ENCODE measurements at places on chromosomes 16 and 17.

DNA sequence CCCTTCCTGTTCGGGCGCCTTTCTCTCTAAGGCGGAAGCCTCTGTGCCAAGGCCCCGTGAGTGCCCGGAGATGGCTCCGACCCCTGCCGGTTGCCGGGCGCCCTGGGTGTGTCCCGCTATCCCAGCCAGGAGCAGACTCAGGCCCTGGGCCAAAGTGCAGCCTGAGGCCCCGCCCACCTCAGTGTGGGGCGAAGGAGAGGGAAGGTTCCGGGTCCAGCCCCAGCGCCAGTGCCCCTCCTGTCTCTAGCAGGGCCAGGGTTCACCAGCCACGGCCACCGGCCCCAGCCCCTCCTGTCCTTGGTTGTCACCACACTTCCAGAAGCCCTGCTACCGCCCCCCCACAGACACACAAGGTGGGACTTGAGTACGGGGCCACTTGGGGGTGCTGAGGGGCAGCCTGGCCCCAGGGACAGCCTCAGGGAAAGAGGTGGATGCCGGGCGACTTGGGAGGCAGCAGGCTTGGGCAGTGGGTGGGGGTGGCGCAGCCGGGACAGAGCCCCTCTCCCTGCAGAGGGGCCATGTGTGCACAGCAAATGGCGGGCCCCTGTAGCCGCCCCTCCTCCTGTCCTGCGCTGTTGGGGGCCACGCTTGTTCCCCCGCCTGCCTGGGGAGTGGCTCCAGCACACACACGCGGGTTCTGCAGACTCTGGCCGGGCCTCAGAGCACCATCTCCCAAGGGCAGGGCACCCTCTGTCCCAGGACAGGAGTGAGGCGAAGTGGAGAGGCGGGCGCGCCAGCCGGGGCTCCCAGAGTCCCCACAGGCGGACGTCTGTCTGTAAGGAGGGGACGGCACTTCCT is 6.0 kb downstream of the C1QTNF8 start:
- no peak for DNase-seq

GRCh38 chr17:38585056-38585917 is 20.5 kb downstream of the SRCIN1 start:
- DNase-seq: peak; percentile 30

GRCh38 chr16:68070806-68071517 is 14.2 kb upstream of the NFATC3 start:
- DNase-seq: no peak

DNA sequence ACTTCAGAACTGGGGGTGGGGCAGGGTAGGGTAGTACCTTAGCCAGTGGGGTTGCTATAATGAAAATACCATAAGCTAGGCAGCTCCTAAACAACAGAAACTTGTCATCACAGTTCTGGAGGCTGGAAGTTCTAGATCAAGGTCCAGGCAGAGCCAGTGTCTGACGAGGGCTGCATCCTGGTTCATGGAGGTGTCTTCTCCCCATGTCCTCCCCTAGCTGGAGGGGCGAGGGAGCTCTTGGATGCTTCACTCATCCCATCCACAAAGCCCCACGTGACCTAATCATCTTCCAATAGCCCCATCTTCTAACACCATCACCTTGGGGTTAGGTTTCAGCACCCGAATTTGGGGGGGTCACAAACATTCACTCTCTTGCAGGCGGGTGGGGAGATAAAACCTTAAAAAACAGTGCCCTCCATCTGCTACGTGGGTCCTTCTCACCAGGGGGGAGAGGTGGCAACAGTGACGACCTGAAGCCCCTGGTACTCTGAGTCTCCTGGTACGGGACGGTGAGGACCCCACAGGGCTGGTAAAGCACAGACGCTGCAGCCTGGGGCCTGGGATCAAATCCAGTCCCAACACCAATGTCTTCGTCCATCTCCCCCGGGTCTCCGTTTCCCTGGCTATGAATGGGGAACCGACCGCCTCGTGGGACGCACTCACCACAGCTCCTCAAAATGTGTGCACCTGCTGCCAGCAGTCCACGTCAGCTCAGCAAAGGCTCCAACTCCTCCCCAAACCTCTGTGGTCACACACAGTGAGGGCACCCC is 22.8 kb downstream of the RAB40B start:
- no peak for DNase-seq

GRCh38 chr17:5705876-5706576 is 121.7 kb upstream of the NLRP1 start:
- no peak for DNase-seq

GRCh38 chr17:50210240-50211225 is 9.1 kb upstream of the COL1A1 start:
- DNase-seq: peak; percentile 98

- no peak for DNase-seq
These were observed 7.6 kb downstream of the CLTC start for GRCh38 chr17:59627274-59627673.

DNA sequence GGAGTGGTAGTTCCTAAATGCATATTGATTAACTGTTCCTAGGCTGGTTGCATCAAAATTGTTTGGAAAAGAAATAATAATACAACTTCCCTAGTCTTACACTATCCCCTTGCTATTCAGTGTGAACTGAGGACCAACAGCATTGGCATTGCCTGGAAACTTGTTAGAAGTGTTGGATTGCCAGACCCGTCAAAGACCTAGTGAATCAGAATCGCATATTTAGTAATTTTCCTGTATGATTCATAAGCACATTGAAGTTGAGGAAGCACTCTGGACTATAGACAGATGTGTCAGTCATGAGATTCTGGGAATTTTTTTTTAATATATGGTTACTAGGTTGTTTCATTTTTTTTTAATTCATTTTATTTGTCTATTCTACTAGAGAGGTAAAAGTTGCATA is 34.7 kb upstream of the KCNJ16 start:
- DNase-seq: no peak

DNA sequence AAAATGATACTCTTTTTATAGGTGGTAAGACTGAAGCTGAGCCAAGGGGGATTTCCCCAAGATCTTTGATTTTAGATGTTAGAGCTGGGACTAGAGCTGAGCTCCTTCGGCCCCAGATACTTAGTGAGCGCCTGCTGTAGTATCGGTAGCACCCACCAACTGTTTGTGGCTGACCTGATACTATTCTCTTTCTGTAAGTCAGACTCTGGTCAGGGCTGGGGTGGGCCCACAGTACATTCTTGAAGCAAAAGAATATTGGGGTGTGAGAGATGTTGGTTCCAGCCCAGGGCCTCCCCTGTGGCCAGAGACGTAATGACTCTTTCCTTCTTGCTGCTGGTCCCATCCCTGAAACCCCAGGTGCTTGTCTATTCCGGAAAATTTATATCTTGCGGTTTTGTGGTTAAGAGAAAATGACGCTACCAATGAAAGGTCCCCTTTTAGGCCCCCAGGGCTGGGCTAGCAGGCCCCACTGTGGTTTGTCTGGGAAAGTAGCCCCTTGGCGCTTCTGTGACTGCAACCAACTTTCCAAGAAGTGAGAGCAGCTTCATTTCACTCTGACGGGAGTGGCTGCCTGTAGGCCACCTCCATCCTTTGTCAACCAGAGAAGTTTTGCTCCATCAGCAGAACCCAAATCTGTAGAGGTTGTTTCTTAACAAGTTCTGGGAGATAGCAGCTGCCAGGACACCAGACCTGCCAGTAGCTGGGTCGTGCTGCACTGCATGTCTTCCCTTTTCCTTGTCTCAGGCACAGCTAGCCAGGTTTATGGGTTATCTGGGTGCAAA is 86.4 kb upstream of the LGALS9 start:
- DNase-seq: peak; percentile 88

- peak; percentile 47 for DNase-seq
These were observed 1.2 kb downstream of the DDX5 start for GRCh38 chr17:64504769-64505339.

- DNase-seq: no peak
These were observed 88.8 kb upstream of the GSE1 start for GRCh38 chr16:85524365-85524629.

DNA sequence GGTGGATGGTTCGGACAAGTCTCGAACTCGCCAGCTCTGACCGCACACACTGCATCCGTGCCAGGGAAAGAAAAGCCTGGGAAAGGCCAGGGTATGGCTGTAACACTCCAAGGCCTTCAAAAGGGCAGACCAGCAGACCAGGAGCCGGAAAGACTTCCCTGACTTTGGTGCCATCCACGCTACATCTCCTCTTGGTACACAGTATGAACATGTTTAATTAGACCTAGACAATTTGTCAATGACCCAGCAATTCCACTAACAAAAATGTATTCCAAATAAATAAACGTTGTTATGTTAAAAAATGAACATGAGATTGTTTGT is 637 bp upstream of the HDAC5 start:
- no peak for DNase-seq

GRCh38 chr17:61309362-61310256 is 90.0 kb upstream of the TBX2 start:
- DNase-seq: peak; percentile 70

DNA sequence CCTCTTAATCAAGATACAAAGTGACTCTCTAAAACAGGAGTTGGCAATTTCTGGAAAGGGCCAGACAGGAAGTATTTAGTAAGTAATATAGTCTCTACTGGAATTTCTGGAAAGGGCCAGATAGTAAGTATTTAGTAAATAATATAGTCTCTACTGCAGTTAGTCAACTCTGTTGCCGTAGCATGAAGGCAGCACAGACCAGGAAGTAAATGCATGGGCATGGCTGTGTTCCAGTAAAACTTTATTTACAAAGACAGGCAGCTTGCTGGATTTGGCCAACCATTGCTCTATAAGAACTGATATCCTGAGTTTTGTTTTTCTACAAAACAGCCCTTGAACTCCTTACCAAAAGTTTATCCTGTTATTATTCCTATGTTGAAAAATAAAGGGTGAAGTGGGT is 16.9 kb downstream of the LDAF1 start:
- DNase-seq: no peak

DNA sequence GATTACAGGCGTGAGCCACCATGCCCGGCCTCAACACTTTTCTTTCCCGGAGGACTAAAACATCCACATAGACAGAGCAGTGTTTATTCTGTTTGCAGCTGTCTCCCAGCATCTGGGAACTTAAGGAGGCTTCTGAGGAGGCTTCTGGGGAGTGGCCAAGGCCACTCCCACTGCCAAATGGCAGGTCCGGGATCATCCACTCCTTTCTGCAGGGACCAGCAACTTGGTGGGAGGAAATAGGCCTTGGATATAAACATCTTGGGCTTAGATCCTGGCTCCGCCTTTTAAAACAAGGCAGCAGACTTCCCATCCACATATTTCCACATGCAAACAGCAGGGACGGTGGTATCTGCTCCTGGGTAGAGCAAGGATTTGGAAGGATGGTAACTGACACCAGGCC is 14.1 kb upstream of the SPATA32 start:
- DNase-seq: peak; percentile 67

DNA sequence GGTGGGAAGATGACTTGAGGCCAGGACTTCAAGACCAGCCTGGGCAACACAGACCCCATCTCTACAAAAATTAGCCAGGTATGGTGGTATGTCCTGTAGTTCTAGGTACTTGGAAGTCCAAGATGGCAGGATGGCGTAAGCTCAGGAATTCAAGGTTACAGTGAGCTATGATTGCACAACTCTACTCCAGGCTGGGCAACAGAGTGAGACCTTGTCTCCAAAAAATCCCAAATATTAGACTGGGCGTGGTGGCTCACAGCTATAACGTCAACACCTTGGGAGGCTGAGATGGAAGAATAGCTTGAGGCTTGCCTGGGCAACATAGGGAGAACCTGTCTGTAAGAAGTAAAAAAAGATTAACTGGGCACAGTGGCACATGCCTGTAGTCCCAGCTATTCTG is 30.8 kb downstream of the SUZ12 start:
- no peak for DNase-seq

GRCh38 chr17:36672403-36672918 is 71.1 kb downstream of the MRM1 start:
- DNase-seq: no peak

DNA sequence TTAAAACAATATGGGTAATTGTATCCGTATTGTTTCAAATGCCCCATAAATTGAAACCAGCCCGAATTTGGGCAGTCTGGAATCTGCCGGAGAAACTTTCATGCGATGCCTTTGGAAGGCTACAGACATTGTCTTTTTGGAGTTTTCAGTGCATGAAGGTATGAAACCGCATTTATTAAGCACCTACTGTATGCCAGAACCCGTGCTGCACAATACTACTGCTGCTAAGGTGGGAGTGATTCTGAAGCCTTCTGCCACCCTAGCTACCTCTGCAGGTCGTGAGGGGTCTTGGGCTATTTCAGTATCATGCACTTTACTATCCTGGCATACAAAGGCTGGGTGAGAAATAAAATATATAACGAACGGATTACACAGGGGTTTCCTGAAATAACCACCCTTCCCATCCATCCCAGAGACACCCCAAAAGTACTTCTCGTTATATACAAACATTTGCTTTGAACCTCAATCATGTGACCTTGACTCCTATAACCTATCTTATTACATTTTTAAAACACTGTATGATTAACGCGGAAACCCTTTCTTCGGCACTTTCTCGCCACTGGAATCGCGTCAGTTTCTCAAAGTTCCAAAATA is 1.0 kb upstream of the MSI2 start:
- no peak for DNase-seq

DNA sequence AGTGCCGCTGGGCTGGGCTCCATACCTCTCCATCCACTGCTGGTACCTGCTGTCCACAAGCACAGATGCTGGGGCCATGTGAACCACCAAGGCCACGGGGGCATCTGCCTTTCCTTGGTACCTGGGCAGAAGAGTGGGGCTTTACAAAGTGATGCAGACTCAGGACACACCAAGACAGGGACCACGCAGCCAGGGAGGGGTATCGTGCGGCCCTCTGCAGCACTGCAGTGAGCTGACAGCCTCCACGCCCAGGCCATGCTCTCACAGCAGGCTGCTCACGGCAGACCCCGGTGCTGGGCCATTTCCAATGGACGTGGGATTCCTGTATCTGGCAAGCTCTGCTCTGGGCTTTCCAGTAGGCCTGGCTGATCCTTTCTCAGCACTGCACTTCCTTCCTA is 14.4 kb downstream of the ELAC2 start:
- DNase-seq: no peak

DNA sequence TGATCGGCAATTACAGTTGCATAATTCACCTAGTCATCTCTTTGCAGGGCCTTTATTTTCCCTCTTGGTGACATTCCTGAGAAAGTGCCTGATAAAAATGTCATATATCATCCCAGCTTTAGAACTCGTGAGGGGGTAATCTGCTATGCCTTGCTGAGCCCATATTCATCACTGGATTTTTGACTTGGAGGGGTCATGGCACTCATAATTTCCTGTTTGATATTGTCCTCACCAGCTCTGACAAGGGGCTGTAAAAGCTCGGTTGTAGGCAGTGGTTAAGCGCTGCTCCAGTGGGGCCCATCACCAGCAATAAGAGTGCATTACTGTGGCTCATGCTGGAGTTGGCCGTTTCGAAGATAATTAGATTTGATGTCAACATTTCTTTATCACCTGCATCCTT is 227.3 kb downstream of the IRX3 start:
- DNase-seq: no peak

DNA sequence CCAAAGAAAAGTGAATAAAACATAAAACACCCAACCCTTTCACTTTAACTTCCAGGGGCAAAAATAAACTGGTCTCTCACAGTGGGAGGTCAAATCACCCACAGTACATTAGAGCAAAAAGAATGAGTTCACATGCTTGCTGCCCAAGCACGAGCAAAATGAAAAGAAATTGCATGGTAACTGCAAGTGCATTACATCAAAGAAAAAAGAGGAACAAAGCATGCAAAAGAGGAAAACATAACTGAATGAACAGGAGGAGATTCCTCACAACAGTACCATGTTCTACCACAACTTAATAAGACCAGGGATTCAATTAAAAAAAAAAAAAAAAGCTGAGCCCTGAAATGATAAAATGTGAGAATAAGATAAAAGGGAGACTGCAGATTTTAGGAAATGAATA is 12.3 kb downstream of the DNAH2 start:
- DNase-seq: no peak

Measured in A172 (cell line).